Right lobe of liver (tissue), 6 donors: ENCODE measurements at places on chromosomes 16 and 17. TPM values are rescaled to one million over a fixed set of nuclear protein-coding genes. Genes with fewer than 3 reads are reported as not detected.

The PPY gene
- total RNA-seq: not detected

The COIL gene
- 5.5 TPM for total RNA-seq

The CES3 gene
- 39.7 TPM for total RNA-seq

The ODF4 gene
- not detected for total RNA-seq

The AXIN2 gene
- total RNA-seq: 1.4 TPM

The MYOCD gene
- 2.4 TPM for total RNA-seq

The SEC14L5 gene
- total RNA-seq: 0.60 TPM

The MAP3K3 gene
- total RNA-seq: 13.4 TPM

The TEDC2 gene
- 0.35 TPM for total RNA-seq

DNA sequence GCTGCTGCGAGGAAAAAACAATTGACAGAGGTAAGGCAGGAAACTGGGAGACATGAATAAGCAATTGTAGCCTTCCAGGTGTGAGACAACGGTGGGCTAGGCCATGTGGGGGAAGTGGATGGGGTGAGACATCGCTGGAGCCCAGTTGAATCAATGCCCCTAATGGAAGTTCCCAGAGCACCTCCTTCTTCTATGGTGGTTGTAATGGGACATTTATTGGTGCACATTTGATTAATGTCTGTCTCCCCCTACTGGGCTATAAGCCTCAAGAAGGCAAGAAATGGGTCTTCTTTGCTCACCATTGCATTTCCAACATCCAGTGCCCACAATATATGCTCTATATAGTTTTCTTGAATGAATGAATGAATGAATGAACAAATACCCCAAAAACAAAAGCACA is 22.7 kb upstream of the CD300E start:
- no peak for DNase-seq

DNA sequence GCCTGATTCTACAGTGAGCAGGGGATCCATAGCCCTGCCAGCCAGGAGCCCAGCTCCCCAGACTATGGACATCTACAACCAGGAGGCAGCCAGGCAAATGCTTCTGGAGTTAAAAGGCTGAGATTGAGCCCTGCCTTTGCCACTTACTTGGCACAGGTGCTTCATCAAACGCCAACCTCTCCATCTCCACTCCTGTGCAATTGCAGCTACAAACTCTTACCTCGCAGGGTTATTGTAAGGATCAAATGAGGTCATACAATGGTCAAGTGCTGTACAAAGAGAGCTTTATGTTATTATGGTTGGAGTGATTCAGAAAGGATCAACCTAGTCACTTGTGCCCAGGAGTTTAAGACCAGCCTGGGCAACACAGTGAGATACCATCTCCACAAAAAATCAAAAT is 9.8 kb upstream of the MYO18A start:
- no peak for DNase-seq

DNA sequence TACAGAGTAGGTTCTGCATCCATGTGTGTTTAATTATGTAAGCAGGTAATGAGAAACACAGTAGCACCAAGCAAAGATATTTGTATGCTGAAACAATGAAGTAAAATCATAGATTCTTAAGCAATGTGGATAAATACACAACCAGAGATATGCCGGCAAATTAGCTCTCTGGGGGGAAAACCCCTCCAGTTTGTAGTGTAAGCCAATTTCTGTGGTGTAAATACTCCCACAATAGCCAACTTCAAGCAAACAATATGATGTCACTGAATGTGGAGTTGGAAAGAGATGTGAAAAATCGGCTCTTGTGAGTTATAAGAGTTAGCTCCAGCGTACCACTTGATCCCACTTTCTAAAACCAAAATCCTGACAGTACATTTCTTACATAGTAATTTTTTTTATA is 3.9 kb upstream of the KRT38 start:
- no peak for DNase-seq

DNA sequence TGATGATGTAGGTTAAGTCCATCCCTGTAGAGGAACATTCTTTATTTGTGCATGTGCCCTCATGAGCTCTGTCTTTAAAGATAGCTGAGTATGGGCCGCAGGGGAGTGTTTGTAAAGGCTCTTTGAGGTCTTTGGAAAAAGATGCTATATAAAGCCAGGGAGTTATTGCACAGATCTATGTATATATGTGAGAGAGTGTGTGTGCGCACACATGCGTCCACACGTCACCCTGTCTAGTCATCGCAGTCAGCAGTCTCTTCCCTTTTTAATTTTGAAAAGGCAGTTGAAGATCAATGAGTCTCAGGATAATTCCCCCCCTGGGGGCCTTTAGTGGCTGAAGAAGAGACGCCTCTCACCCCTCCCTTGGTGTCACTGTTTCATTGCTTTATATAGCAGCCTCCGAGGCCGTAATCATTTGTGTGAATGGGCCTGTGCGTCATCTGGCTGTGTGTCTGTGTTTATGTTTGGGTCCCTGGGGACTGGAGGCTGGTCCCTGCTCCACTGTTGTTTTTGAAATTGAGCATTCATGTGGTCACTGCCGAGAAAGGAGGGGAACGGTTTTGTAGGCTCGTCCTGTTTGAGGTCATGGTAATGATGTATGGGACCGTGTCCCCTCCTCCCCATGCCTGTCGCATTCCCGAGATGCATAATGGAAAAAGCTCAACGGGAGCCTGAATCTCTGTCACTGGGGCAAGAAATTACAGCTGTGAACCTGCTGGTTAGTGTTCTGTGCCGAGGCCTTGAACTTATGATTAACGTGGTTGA is 143.9 kb downstream of the SNX29 start:
- no peak for DNase-seq

DNA sequence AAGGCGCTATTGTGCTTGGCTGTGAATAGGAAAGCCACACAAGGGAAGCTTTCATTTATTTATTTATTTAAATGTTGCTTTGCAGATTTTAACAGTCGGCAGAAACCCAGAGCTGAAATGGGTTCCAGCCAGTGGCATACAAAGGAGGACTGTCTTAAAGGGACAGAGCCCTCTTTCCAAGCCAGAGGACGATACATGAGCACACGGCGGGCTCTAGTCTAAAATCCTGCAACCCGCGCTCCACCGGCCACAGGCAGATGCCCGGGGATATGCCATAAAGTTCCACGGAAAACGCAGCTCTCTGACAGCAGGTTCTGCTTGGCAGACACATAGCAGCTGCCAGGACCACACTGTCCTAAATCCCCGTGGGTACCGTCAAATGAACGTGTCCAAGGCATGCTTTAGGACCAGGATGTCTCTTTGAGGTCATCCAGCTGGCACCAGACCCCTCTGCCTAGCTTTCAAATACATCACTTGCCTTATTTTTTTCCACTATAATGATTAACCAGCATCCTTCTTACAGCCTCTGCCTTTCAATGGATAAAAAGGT is 64.6 kb downstream of the CYTH1 start:
- DNase-seq: peak; percentile 70

- DNase-seq: no peak
Observed at GRCh38 chr16:82895843-82896242, 269.1 kb downstream of the CDH13 start.

DNA sequence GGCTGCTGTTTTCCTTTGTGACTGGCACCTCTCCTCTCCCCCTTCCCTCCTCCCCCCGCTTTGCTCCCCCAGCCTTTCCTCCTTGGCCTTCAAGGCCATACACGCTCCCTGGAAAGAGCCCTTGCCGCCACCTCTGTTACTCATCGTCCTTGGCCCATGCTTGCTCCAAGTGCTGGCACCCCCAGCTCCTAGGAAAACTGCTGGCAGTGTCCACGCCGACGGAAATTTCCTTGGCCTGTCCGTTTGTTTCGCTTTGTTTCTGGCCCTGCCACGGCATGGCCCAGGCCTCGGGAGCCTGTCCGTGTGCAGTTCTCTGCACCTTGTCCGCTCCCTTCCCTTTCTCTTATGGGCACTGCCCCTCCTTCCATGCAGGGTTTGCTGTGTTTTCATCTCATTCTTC is 18.0 kb downstream of the CA5A start:
- DNase-seq: no peak

DNA sequence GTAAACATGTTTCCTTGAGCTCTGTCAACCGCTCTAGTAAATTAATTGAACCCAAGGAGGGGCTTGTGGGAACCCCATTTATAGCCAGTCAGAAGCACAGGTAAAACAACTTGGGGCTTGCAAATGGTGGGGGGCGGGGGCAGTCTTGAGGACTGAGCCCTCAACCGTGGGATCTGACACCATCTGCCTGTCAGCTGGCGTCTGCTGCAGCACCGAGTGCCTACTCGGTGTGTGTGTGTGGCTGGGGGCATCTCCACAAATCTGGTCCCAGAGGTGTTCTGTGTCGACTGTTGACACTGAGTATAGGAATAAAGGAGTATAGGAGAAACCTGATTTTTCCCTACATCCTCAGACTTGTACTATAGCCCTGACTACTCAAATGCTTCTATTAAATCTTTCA is 20.6 kb downstream of the CREBBP start:
- no peak for DNase-seq

- peak; percentile 73 for DNase-seq
Observed at GRCh38 chr17:43694081-43694870, 32.6 kb upstream of the MEOX1 start.

DNA sequence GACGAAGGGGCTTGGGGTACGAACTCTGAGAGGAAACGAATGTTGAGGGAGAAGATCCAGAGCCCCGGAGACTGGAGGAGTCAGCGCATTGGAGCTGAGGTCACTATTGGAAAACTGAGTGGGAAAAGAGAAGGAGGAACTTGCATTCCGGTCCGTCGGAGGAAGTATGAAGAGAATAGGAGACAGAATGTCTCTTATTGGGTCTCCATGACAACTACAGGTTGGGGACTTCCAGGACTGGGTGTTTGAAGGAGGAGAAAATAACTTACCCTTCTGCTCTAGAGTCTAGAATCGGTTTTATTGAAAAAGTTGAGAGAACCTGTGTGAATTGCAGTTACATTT is 537 bp downstream of the GOSR1 start:
- DNase-seq: no peak

- no peak for DNase-seq
Observed at GRCh38 chr17:49422714-49423113, 8.0 kb upstream of the PHB1 start.

- DNase-seq: no peak
Observed at GRCh38 chr17:82962163-82962720, 117.2 kb upstream of the METRNL start.

DNA sequence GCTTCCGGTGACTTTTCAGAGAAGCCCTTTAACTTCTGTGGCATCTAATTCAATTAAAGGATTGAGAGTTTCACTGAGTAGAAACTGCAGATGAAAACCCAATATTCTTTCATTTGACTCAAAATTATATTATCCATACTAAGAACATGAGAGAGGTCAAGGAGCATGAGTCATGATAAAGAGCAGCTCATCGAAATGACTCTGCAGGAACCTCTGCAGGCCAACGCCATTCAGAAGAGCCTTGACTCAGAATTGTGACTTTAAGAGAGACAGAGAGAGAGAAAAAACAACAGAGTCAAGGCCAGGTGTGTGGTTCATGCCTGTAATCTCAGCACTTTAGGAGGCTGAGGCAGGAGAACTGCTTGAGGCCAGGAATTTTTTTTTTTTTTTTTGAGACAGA is 417.2 kb upstream of the XYLT1 start:
- no peak for DNase-seq

DNA sequence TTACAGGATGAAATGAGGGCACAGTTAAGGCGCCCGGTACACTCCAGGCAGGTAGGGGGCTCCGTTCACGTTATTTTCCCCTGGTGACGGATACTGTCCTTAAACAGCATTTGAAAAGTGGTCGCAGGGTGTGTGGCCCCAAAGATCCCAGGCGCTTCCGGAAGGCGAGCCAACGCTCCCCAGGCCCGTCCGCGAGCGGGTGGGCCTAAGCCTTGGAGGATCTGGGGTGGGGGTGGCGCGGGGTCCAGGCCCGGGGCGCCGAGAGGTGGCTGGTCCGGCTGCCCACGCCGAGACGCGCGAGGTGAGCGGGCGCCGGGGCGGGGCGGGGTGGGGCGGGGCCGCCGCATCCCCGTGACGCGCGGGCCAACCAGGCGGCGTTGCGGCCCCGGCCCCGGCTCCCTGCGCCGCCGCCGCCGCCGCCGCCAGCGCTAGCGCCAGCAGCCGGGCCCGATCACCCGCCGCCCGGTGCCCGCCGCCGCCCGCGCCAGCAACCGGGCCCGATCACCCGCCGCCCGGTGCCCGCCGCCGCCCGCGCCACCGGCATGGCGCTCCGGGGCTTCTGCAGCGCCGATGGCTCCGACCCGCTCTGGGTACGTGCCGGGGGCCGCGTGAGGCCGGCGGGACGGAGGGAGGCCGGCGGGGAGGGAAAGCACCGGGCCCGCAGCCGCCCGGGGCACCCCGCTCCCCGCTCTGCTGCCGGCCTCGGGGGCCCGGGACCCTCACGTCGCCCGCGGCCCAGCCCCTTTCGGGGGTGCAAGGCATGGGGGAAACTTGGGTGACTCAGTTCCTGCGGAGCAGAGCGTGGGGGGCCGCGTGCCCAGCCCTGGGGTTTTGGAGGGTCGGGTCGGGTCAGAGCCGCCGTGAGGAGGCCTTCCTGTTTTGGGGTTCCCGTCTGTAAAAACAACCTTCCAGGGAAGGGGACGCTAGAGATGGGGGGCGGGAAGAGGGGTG is at the start of gene ABCC1:
Gene ABCC1, plus strand, starts transcription at position 407 of the 951 bp plus-strand sequence. Its CDS starts 136 bp downstream, at position 543.
- peak; percentile 53 for DNase-seq

DNA sequence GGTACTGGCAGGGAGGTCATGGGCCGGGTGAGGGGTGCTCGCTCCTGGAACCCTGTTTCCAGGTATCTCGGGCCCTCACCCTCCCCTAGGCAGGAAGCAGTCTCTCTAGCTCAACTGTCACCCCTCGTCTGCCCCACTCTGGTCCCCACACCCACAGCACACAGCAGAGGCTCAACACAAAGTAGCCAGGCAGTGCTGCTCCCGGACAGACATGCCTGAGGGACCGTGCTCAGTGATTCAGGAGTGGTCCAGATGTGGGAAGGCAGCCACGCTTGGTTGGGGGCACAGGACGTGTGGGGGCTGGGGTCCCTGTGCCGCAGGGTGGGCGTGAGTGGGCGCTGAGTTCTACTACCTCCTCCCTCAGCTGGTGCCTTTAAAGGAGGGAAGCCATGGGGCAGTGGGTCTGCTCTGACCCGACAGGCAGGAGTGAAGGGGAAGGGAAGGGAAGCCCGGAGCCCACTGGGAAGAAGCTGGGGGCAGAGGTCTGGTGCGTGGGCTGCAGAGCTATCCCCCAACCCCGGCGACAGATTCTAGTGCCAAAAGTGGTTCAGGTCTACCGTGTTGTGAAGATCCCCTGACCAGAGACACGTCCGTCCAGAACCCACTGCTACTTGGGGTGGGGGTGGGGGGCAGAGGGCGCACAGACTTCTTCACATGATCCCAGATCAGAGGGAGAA is 11.8 kb downstream of the SLC16A3 start:
- no peak for DNase-seq

GRCh38 chr16:11016993-11017392 is 72.6 kb downstream of the CLEC16A start:
- DNase-seq: no peak

DNA sequence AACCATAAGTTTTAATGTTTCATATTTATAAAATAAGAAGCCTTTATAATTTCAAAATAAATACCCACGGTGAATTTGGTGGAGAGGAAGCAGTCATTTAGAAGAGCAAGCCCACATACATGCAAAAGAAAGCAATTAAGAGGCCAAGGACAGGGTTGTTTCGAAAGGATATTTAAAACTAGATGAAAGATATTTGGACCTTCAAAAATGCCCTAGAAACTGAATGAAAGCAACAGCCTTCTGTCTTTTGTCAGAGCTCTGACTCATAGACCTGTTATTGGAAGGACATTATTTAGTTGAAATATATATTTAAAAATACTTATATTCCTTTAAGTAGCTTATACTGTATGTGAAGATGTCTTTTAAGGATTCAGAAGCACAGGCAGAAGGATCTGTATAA is 8.6 kb upstream of the METTL9 start:
- DNase-seq: no peak
